Epithelial cell of proximal tubule (primary cell): ENCODE measurements at places on chromosomes 2 and 18.

- no peak for DNase-seq
Measured at GRCh38 chr18:45553723-45554388, 61.4 kb upstream of the SLC14A2 start.

DNA sequence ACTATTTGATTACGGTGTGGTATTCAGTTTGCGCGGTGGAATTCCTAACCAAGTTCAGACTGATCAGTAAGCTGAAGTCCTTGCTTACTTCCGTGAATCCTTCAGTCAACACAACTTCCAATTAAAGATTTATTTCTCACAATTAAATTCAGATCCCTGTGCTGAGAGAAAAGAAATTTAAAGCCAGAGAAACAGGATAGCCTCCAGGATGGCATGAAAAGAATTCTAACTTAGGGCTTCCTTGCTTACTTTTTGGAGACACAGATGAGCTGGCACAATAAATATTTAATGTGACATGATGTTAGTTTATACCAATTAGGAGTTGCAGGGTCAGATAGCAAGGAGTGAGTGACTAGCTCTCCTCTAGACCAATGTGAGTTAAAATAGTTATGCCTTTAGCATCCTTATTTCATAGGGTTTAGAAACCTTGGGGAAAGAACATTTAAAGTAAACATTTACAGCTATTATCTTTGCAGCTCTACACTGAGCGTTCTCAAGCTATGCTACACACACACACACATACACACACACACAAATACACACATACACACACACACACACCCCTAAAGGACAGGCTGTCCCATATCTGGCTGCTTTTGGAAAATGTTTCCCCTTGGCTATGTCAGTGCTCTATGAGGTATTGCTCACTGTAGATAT is 151.0 kb downstream of the TRIB2 start:
- DNase-seq = no peak

- DNase-seq = no peak
Measured at GRCh38 chr2:134348760-134349159, 94.9 kb downstream of the MGAT5 start.

- DNase-seq = no peak
Measured at GRCh38 chr2:240397542-240397916, 37.9 kb upstream of the GPC1 start.
